GM04503 (cell line): ENCODE measurements at places on chromosomes 6 and 20.
A peak's percentile ranks its signal among the peaks of the same experiment; 100 is the strongest.

GRCh38 chr6:87789198-87789899 lies 87.3 kb upstream of the AKIRIN2 start:
- DNase-seq: peak; percentile 55

GRCh38 chr20:3661814-3662665 lies 1.2 kb downstream of the GFRA4 start:
- no peak for DNase-seq

- no peak for DNase-seq
Observed at GRCh38 chr6:137927777-137928218, 60.7 kb downstream of the TNFAIP3 start.

GRCh38 chr6:23851522-23851921 lies 274.5 kb upstream of the NRSN1 start:
- DNase-seq: no peak

DNA sequence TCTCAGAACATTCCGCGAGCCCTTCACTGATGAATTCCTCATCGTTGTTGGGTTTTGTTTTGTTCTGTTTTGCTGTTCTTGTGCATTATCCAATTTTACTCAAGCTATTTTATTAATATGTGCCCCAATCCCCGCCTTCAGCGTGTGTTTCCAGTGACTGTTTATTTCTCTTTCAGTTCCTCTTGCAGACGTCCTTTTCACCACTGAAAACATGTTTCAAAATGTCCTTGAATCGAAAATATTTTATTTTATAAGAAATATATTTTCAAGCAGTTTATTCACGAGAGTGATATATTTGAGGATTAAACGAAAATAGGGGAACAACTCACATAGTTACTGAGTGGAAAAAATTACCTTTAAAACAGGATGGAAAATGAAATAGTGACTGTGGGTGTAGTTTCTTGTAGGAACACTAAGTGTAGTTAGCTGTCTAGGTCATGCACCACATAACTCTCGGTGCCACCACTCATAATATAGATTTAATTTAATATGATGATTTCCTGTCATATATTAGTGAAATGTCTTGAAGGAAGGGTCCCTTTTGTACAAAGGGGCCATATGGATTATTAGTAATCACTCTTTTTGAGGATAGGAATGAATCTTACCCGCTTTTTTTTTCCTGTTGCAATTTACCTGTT lies 45.3 kb upstream of the HDDC2 start:
- DNase-seq: no peak

- no peak for DNase-seq
Observed at GRCh38 chr6:169641461-169642085, 60.3 kb downstream of the WDR27 start.
